ENCODE measurements at places on chromosomes 2 and 18.

- H3K27me3 ChIP-seq, result no peaks in the 10 kb centered on the region
- peaks cover 3% of the 10 kb centered on the region for H3K4me1 ChIP-seq
- no peak for DNase-seq
- no peaks in the 10 kb centered on the region for H3K36me3 ChIP-seq
- H3K4me3 ChIP-seq, result no peak overlapping the region
- H3K27ac ChIP-seq, result no peak overlapping the region
Observed at GRCh38 chr18:24002479-24002878, 12.1 kb upstream of the TTC39C start.

DNA sequence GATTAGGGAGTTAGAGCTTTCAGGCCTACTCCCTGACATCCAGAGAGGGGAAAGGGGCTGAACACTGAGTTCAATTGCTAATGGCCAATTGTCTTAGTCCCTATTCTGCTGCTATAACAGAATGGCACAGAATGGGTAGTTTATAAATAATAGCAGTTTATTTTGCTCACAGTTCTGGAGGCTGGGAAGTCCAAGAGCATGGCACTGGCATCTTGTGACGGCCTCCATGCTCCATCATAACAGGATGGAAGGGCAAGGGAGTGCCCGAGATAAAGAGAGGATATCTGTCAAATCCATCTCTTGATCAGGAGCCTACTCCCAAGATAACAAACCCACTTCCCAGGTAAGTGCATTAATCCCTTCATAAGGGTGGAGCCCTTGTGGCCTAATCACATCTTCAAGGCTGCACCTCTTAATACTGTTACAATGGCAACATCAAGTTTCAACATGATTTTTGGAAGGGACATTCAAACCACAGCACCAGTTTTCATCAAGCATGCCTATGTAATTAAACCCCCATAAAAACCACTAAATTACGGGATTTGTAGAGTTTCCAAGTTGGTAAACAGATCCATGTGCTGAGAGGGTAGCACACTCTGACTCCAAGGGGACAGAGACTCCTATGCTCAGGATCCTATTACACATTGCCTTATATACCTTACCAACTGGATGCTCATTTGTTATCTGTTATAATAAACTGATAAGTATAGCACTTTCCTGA, 44.6 kb downstream of the BAZ2B start:
- no peak for DNase-seq
- H3K4me1 ChIP-seq, result no peaks in the 10 kb centered on the region
- no peaks in the 10 kb centered on the region for H3K27me3 ChIP-seq
- no peak overlapping the region for H3K27ac ChIP-seq
- H3K4me3 ChIP-seq, result no peak overlapping the region
- 0 out of 2 replicates have a peak, but pooled peaks cover 1% of the 10 kb centered on the region for H3K36me3 ChIP-seq

- no peaks in the 10 kb centered on the region for H3K36me3 ChIP-seq
- no peak for DNase-seq
- H3K4me1 ChIP-seq, result no peaks in the 10 kb centered on the region
Observed at GRCh38 chr2:134479696-134480330, 225.9 kb downstream of the MGAT5 start.

DNA sequence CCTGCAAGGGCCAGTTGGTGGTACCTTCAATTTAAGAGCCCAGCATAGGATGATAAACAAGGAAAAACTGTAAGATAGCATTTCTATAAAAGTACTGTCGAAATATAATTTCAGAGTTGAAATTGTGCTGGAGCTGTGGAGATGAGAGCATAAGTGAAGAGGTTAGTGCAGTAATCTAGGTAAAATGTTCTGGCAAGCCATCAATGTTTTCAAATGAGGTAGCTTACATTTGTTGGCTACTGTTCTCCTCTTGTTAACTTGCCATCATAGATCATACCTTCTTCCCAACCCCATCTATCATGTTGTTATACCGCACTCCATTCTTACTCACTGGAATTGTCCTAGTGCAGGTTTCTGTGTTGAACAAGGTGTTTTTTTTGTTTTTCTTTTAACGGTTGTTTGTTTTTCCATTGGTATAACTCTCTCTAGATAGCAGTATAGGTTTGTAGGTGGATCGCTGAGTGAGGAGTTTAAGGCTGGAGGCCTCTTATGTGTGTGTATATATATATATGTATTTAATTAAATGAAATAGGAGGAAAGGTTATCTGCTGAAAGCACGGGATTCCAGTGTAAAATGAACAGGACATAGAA, 40.5 kb downstream of the EHBP1 start:
- no peaks in the 10 kb centered on the region for H3K27me3 ChIP-seq
- no peaks in the 10 kb centered on the region for H3K4me1 ChIP-seq
- no peak overlapping the region for H3K27ac ChIP-seq
- H3K36me3 ChIP-seq, result no peaks in the 10 kb centered on the region
- H3K4me3 ChIP-seq, result no peak overlapping the region
- no peak for DNase-seq

GRCh38 chr2:168272225-168272624, 24.8 kb upstream of the STK39 start:
- no peak for DNase-seq
- no peaks in the 10 kb centered on the region for H3K36me3 ChIP-seq
- H3K4me1 ChIP-seq, result no peaks in the 10 kb centered on the region
- H3K27me3 ChIP-seq, result no peaks in the 10 kb centered on the region
- no peak overlapping the region for H3K27ac ChIP-seq

GRCh38 chr2:220194630-220195584, 567.5 kb downstream of the SLC4A3 start:
- H3K36me3 ChIP-seq, result no peaks in the 10 kb centered on the region
- no peaks in the 10 kb centered on the region for H3K27me3 ChIP-seq
- H3K4me3 ChIP-seq, result no peak overlapping the region
- H3K4me1 ChIP-seq, result peaks cover 5% of the 10 kb centered on the region
- no peak for DNase-seq
- no peak overlapping the region for H3K27ac ChIP-seq

DNA sequence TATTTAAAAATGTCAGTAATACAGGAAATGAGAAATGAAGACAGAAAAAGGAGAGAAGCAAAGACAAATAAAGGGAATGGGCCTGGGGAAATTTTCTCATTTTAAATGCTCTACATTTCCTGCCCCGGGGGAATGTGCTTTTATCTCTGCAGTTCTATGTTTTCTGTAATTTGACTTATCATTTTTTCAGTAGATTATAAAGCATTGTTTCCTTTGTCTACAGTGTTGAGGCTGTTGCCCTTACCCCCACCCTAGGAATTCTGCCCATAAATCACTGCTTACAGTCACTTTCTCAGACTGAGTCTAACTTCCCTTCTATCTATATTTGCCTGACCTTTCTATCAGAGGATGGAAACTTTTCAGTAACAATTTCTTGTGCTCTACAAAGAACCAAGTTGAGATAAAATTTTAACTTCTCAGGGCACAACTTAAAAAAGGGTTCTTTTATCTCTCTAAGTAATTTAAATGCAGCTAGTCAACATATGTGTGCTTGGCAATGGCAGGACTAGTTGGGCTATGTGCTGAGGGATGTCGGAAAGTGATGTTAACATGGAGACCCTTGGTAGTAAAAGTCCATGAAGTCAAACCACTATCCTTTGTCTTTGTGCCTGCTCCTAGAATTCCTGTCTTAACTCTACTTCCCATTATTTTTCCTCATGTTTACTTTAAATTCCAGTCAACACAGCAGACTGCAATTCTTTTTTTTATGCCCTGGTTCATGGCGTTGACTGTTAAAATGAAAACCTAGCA, 146.5 kb upstream of the MMADHC start:
- H3K4me3 ChIP-seq, result no peak overlapping the region
- H3K27ac ChIP-seq, result peak overlapping the region; percentile 79
- peak; percentile 48 for DNase-seq
- peaks cover 17% of the 10 kb centered on the region for H3K4me1 ChIP-seq
- H3K27me3 ChIP-seq, result no peaks in the 10 kb centered on the region
- no peaks in the 10 kb centered on the region for H3K36me3 ChIP-seq

GRCh38 chr2:47313141-47313691, 89.7 kb upstream of the MSH2 start:
- no peak overlapping the region for H3K27ac ChIP-seq
- DNase-seq, result no peak
- no peaks in the 10 kb centered on the region for H3K36me3 ChIP-seq
- H3K27me3 ChIP-seq, result no peaks in the 10 kb centered on the region
- H3K4me1 ChIP-seq, result peaks cover 15% of the 10 kb centered on the region
- H3K4me3 ChIP-seq, result no peak overlapping the region

DNA sequence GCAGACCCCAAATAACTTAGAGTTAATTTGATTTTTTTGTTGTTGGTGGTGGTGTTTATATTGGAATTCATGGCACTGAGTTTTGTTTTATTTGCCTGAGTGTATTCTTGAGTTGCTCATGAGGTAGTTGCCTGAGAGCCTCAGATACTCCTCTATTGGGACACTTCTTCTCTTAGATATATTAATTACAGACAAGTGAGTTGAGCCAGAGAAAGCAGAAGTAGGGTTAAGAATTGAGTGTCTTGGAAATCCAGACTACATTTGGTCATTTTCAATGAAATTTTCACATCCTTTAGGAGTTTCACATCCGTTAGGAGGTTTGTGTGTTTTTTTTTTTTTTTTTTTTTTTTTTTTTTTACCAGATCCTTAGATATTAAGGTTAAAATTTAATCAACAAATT, 29.0 kb downstream of the FMNL2 start:
- H3K4me1 ChIP-seq, result peaks cover 4% of the 10 kb centered on the region
- DNase-seq, result no peak
- H3K27ac ChIP-seq, result no peak overlapping the region
- no peaks in the 10 kb centered on the region for H3K36me3 ChIP-seq

GRCh38 chr18:21481739-21482138, 118.8 kb downstream of the ESCO1 start:
- 0 out of 2 replicates have a peak, but pooled peaks cover 1% of the 10 kb centered on the region for H3K27me3 ChIP-seq
- no peak overlapping the region for H3K4me3 ChIP-seq
- no peaks in the 10 kb centered on the region for H3K36me3 ChIP-seq
- H3K27ac ChIP-seq, result no peak overlapping the region
- H3K4me1 ChIP-seq, result 0 out of 2 replicates have a peak, but pooled peaks cover 2% of the 10 kb centered on the region

GRCh38 chr2:144374163-144374661, 145.7 kb downstream of the ZEB2 start:
- H3K36me3 ChIP-seq, result no peaks in the 10 kb centered on the region
- no peaks in the 10 kb centered on the region for H3K27me3 ChIP-seq
- DNase-seq, result peak; percentile 53
- no peak overlapping the region for H3K27ac ChIP-seq
- no peak overlapping the region for H3K4me3 ChIP-seq

DNA sequence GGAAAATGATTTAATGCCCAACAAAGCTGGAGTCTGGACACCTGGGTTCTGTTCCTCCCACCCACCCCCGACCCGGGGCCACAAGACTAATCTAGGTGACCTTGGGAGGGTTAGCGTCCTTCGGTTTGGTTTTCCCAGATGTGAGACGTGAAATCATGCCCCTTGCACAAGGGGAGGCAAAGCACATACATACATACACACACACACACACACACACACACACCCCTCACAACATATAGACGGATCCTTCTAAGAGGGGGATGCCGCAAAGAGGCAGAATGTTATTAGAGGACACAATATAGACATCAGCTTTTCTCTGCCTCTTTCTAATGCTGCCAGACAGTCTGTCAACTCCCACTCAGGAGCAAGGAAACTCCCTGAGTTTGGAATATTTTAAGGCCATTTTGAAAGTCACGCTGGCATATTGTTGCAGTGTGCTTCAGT, 616 bp upstream of the RBMS1 start:
- DNase-seq, result no peak
- no peaks in the 10 kb centered on the region for H3K27me3 ChIP-seq
- H3K36me3 ChIP-seq, result no peaks in the 10 kb centered on the region
- H3K4me3 ChIP-seq, result peak overlapping the region; percentile 98
- peaks cover 6% of the 10 kb centered on the region for H3K4me1 ChIP-seq

- no peaks in the 10 kb centered on the region for H3K36me3 ChIP-seq
- H3K4me3 ChIP-seq, result no peak overlapping the region
- no peaks in the 10 kb centered on the region for H3K4me1 ChIP-seq
- no peaks in the 10 kb centered on the region for H3K27me3 ChIP-seq
- H3K27ac ChIP-seq, result no peak overlapping the region
Observed at GRCh38 chr2:15912203-15912602, 28.1 kb upstream of the MYCN start.

DNA sequence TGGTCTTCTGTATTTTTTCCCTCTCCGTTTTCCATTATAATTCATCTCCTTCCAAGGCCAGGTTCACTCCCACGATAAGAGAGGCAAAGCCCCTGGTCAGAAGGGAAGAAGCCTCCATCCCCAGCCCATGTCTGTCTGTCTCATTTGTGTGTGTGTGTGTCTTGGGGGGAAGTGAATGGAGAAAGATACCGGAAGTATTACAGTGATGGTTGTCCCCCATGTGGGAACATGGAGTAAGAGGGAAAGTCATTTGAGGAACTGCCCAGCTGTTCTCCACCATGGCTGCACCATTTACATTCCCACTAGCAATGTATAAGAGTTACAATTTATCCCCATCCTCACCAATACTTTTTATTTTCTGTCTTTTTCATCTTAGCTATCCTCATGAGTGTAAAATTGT, 113.6 kb upstream of the ATP8B1 start:
- 0 out of 2 replicates have a peak, but pooled peaks cover 2% of the 10 kb centered on the region for H3K27me3 ChIP-seq
- H3K4me3 ChIP-seq, result no peak overlapping the region
- H3K27ac ChIP-seq, result no peak overlapping the region
- H3K4me1 ChIP-seq, result peaks cover 11% of the 10 kb centered on the region

DNA sequence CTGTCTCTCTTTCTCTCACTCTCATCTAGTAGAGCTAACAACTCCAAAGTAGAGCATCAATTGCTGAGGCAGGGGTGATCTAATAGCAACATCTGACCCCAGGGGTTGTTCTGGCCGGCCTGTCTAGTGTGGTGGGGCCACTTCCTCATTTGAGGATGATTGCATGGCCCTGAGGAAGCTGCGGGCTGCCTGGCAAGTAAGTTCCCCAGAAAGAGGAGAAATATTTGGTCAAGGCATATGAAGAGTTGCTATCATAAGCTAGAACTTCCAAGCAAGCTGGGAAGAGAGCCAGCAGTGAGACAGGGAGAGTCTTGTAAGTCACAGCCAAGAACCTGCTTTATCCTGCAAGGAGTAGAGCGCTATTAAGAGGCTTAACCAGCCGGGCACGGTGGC, 50.8 kb upstream of the TMEM87B start:
- no peaks in the 10 kb centered on the region for H3K36me3 ChIP-seq
- H3K4me1 ChIP-seq, result no peaks in the 10 kb centered on the region
- peak; percentile 10 for DNase-seq
- no peak overlapping the region for H3K4me3 ChIP-seq

GRCh38 chr18:34970106-34970505, 71.1 kb upstream of the MAPRE2 start:
- H3K4me3 ChIP-seq, result no peak overlapping the region
- peaks cover 5% of the 10 kb centered on the region for H3K27me3 ChIP-seq
- H3K4me1 ChIP-seq, result no peaks in the 10 kb centered on the region
- H3K36me3 ChIP-seq, result no peaks in the 10 kb centered on the region
- DNase-seq, result peak; percentile 51

GRCh38 chr2:190311893-190312634, 7.6 kb downstream of the HIBCH start:
- no peak overlapping the region for H3K27ac ChIP-seq
- H3K36me3 ChIP-seq, result 0 out of 2 replicates have a peak, but pooled peaks cover 1% of the 10 kb centered on the region
- H3K27me3 ChIP-seq, result no peaks in the 10 kb centered on the region
- peaks cover 3% of the 10 kb centered on the region for H3K4me1 ChIP-seq

DNA sequence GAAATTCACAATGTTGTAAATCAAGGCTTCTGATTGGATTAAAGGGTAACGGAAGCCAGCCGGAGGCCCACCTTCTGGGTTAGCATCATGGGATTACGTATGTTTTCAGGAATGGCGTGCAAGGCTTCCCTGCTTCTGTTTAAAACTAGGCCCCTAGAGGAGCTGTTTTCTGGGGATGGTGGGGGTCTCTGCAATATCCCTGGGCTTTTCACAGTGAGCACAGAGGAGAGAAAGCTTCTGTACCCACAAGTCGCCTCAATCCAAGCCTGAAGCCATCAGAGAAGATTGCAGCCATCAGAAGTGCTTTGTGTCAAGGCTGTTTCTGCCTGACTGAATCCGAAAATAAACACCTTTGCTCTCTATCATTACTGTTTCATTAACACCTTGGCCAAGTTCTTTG, 226.9 kb upstream of the SMIM21 start:
- no peak overlapping the region for H3K27ac ChIP-seq
- H3K36me3 ChIP-seq, result no peaks in the 10 kb centered on the region
- DNase-seq, result no peak
